ENCODE measurements at places on chromosomes 4 and X. TPM values are rescaled to one million over a fixed set of nuclear protein-coding genes. Genes with fewer than 3 reads are reported as not detected.
A peak's percentile ranks its signal among the peaks of the same experiment; 100 is the strongest.

The CENPVL1 gene
- not detected for total RNA-seq

The PAGE2B gene
- total RNA-seq, result 0.68 TPM

The NEUROG2 gene
- 0.16 TPM for total RNA-seq

DNA sequence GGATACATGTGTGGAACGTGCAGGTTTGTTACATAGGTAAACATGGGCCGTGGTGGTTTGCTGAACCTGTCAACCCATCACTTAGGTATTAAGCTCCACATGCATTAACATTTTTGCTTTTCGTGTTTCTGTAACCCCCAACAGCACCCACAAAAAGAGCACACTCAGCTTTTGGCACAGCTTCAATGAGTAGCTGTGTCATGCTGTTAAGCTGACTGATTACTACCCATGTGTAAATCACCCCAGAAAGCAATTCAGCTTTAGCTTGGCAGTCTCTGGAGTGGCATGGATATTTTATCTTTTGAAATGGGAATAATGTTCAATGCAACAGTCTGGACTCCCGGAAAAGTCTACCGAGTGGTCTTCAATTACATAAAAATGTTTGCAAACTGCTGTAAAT lies 734.3 kb downstream of the STIM2 start:
- DNase-seq, result no peak

DNA sequence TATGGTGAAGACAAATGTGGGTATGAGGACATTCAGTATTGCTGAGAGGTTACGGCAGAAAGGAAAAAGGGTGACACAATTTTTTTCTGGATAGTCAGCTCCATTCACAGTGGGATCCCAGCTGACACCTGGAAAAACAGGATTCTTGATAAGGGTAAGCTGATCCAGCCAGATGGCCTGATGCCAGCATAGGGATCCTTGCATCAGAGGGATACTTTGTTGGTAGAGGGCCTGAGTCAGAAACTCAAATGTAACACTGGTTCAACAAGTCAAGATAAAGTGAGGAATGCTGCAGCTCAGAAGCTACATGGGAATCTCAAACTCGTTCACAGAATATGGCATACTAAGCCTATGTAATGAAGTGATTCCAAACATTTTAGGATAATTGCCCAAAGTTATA lies 726.7 kb downstream of the C4orf33 start:
- DNase-seq, result no peak

DNA sequence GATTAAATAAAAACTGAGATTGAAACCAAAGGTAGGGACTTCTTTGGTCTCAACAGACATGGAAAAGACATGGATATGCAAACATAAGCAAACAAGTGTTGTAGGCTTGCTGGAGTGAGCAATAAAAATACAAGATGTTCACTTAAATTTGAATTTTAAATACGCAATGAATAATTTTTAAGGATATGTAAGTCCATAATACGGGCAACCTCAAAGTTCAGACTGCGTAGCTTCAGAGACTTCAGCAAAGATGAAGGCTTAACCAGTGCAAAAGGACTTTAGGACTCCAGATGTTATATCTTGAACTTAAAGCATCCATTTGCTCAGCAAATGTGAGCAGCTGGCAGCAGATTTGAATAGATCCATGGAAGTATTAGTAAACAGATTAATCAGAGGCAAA lies 549.3 kb downstream of the ARAP2 start:
- no peak for DNase-seq

DNA sequence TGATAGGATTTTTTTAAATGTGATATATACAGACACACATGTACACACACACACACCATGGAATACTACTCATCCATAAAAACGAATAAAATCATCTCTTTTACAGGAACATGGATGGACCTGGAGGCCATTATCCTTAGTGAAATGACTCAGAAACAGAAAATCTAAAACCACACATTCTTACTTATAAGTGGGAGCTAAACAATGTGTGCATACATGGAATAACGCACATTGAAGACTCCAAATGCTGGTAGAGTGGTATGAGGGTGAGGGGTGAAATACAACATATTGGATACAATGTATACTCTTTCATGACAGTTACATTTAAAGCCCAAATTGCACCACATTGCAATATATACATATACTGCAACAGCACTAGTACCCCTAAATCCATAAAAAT lies 120.2 kb upstream of the ADGRL3 start:
- no peak for DNase-seq

DNA sequence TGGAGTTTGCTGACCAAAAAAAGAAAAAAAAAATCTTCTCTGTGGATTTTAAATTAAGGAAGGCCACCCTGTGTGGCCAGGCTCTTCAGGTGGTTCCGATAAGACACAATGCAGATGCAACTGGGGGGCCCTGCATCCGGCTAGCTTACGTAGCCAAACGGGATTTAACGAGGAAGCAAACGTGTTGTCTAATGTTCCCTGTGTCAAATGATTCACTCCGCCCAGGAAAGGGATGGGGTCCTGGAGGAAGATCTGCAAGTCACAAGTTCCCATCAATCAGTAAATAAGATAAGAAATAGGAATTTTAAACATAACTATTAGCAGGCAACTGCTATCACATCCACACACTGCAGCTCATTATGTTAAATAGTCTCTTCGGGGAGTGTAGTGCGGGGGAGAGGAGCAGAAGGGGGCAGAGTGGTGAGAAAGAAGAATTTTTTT lies 216.4 kb upstream of the GYPA start:
- DNase-seq, result no peak

DNA sequence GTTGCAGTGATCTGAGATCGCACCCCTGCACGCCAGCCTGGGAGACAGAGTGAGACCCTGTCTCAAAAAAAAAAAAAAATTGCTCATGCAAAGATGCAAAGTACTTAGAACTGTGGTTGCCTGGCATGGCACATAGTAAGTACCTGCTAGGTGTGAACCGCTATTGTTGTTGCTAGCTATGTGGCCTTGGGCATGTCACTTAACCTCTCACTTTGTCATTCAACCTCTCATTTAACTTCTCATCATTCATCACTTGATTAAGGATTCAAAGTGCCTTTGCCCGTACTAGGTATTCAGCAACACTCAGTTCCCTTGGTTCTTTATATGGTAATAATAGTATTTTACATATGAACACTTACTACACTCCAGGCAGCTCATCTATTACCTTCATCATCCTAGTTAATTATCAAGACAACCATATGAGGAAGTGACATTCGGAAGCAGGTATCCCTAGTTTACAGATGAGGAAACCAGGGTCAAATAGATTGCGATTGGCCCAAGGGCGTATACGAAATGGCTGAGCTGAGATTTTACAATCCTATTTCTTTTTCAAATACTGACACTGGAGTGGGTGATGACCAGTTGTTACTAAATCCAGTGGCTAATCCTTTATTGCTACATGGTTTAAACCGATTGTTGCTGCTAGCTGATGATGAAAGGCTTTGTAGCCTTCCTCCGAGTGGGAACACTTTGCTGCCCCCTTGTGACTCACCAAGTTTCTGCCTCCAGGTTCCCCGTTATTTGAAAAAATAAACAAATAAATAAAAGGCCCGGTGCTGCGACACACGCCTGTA lies 28.8 kb upstream of the SOWAHD start:
- peak; percentile 77 for DNase-seq

All from activated CD8-positive, alpha-beta T cell treated with anti-CD3 and anti-CD28 coated beads for 36 hours (primary cell).